CD4-positive, alpha-beta T cell treated with Interleukin-10 for 1 hour (primary cell): ENCODE measurements at places on chromosomes 12 and 14.

GRCh38 chr12:92827836-92828431, 101.2 kb downstream of the EEA1 start:
- peak; percentile 39 for DNase-seq

DNA sequence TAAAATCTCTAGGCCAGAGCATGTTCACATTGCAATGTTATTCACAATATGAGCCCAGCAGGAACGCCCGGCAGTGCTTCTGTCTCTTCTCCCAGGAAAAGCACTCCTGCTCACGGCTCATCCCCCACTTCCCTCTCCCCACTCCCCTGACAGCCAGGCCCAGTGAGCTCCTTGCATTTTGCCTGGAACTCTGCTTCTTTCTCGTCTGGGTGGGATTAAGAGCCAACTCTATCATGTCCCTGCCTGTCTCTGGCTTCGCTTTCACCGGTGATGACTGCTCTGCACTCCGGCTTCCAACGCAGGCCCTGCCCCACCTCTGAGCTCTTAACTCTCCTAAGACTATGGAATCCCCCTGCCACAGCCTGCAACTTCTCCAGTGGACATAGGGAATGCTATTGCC, 2.5 kb downstream of the PLEK2 start:
- no peak for DNase-seq

GRCh38 chr12:66751432-66752113, 72.7 kb upstream of the GRIP1 start:
- no peak for DNase-seq

DNA sequence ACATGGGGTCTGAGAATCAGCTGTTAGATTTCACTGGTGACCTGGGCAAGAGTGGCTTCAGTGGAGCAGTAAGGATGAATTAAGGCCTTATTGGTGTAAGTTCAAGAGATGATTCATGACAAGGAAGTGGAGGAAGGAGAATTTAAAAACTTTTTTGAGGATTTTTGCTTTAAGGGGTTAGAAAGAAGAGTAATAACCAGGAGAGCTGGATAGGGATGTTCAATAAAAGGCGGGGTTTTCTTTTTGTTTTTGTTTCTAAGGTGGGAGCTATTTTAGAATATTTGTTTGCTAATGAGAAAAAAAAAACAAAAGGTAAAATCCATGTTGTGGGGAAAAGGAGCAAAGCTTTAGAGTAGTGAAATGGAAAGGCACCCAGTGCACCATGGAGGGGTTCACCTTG, 15.2 kb upstream of the TUBA1B start:
- DNase-seq, result no peak

GRCh38 chr14:24430682-24431568, 1.2 kb downstream of the KHNYN start:
- DNase-seq, result peak; percentile 71

- no peak for DNase-seq
Measured at GRCh38 chr12:38053655-38054464, 262.7 kb upstream of the ALG10B start.

DNA sequence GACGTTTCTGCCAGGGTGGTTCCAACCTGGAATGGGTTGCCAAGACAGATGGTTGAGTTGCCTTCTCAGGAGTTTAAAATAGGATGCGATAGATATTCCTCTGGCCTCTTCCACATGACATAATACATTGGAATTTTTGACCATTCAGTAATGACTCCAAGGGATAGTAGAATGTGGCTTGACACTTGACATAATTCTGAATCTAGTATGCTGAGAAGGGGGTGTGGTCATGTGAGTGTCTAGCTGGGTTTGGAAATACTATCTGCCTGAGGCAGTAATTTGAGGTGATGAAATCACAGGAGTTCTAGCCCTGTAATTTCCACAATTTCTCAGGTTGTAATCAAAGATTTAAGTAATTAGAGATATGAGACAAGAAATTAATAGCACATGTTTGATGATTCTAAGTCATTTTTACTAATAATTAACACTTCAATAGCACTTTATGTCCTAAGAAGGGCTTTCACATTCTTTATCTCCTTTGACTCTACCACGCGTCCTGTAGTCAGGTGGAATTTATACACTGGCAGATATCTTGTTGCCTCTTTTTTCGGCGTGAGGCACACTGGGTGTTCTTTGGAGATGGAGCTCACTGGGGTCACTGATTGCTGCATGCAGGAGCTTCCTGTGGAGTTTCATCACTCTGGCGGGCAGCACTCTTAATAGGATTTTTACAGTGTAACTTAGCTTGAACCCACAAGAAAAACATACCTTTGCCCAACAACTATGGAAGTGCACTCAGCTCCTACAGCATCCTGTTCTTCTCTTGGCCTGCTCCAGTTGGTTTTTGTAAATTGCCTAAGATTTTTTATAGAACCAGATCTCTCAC, 3.2 kb upstream of the AMIGO2 start:
- no peak for DNase-seq
